ENCODE measurements at places on chromosomes 5 and 9. TPM values are rescaled to one million over a fixed set of nuclear protein-coding genes. Genes with fewer than 3 reads are reported as not detected.

GRCh38 chr5:115343855-115344254 lies 47.4 kb upstream of the CCDC112 start:
- DNase-seq, result no peak

- no peak for DNase-seq
Measured at GRCh38 chr5:16867577-16867953, 68.5 kb downstream of the MYO10 start.

DNA sequence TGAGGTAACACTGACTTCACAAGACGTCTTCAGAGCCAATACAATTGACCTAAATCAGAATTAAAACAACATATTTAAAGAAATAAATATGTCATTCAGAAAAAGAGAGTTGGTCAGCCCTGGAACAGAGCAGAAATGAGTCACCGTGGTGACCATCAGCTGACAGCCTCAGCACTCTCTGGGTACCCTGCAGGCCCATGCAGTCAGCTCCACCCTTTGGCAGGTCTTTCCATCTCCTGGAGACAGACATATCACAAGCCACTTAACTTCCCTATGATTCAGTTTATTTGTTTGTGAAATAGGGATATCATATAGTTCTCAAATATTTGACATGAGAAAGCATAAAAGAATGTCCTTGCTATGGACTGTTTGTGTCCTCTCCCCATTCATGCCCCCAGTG lies 151.6 kb upstream of the MEF2C start:
- no peak for DNase-seq

DNA sequence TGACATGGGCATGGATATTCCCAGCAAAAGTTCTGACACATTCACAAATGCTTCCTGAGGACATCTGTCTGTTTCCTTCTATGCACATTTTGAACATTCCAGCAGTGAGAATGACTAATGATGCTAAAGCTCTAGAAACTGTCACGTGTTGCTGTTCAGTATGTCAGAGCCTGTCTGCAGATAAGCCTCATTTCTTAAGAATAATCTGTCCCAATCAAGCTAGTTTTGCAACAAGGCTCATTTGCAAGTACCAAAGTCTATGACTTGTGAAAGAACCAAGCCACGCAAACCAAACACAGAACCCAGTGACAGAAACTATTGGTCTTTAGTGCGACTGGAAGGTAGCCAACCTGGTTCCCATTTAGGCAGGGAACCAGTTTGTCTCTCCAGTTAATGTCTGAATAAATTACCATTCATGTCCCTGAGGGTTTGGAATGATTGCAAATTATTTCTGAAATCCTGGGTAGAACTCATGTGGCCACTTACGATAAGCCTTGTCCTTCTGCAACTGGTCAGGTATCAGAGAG lies 178.5 kb downstream of the C9orf152 start:
- DNase-seq, result no peak

The CAMK2A gene
- not detected for total RNA-seq

The SPOCK1 gene
- 0.42 TPM for total RNA-seq

The ADGRD2 gene
- total RNA-seq, result not detected

The SLC36A3 gene
- total RNA-seq, result not detected

The OSTF1 gene
- total RNA-seq, result 104 TPM

- DNase-seq, result no peak
Measured at GRCh38 chr9:114830546-114830945, 24.7 kb upstream of the TNFSF15 start.

Data from activated naive CD4-positive, alpha-beta T cell treated with anti-CD3 and anti-CD28 coated beads for 36 hours (primary cell).